ENCODE measurements at places on chromosomes 16 and 17.
A peak's percentile ranks its signal among the peaks of the same experiment; 100 is the strongest.

DNA sequence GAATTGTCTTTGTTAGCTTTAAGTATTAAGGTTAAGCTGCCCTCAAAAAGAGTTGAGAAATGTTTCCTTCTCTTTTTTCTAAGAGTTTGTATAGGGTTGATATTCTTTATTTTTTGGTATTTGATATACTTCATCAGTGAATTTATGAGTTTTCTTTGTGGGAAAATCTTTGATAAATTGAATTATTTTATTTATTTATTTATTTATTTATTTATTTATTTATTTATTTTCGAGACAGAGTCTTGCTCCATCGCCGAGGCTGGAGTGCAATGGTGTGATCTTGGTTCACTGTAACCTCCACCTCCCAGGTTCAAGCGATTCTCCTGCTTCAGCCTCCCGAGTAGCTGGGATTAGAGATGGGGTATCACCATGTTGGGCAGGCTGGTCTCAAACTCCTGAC, 19.9 kb downstream of the TEFM start:
- DNase-seq: no peak

GRCh38 chr17:12134587-12134986, 113.9 kb downstream of the MAP2K4 start:
- no peak for DNase-seq

- DNase-seq: peak; percentile 97
These were observed 14.6 kb upstream of the PITPNA start for GRCh38 chr17:1577182-1577581.

DNA sequence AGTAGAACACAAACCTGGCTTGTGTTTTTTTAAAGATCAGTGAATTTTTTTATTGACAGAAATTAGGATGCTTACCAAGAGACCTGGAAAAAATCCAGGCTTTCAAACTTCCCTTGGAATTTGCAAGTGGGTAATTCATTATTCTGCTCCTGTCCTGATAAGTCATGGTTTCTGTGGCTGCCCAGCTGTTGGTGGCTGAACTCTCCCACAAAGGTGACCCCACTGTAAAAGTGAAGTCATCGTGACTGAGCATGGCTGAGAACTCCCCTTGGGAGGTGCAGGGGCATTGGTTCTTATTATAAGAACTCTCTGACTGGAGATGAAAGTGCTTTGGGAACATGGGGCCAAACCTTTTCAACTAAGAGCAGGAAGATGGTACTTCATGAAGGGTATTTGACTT, 46.6 kb upstream of the TANC2 start:
- no peak for DNase-seq

GRCh38 chr17:61904094-61904710, 23.6 kb downstream of the INTS2 start:
- no peak for DNase-seq

- DNase-seq: no peak
These were observed 81.8 kb upstream of the DNAJA2 start for GRCh38 chr16:47055136-47055885.

- DNase-seq: no peak
These were observed 20.3 kb downstream of the OSBPL7 start for GRCh38 chr17:47801176-47801765.

DNA sequence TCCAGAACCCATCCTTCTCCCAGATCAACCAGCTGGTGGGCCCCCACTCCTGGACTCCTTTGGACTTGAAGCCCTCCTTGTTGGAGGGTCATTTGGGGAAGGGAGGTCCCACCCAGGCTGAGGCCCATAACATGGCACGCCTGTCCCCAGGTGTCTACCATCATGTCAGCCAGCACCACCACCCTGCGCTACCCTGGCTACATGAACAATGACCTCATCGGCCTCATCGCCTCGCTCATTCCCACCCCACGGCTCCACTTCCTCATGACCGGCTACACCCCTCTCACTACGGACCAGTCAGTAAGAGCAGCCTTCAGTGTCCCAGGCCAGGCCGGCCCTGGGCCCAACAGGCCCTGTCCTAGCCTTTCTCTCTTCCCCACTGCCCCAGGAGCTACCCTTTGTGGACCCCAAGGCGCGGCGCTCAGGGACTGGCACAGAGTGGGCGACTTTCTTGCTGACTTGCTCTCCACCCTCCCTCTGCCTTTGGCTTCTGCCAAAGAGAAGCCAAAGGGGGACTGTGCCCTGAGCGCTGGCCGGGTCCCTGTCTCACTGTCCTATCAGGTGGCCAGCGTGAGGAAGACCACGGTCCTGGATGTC, 4.3 kb downstream of the TUBG1 start:
- no peak for DNase-seq

Measured in suppressor macrophage treated with lipopolysaccharide for 1 hour (primary cell).